DND-41 (cell line): ENCODE measurements at places on chromosomes 4 and X.

DNA sequence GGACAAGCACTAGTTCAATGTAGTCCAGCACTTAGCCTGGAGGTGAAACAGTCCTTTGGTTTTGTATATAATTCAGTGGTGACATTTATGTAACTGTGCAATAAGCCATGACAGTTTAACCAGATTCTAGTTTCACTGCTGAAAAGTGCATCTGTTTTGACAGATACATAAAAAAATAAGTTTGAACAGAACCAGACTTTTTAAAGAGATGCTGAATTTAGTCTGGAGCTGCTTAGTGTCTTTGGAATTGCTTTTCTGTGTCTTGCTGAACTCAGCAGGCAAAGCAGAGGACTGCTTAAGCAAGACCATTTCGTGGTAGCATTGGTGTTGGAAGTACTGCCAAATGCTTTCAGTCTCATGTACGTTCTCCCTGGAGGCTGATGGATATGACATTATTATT is 393.5 kb downstream of the MAPK10 start:
- DNase-seq, result no peak

DNA sequence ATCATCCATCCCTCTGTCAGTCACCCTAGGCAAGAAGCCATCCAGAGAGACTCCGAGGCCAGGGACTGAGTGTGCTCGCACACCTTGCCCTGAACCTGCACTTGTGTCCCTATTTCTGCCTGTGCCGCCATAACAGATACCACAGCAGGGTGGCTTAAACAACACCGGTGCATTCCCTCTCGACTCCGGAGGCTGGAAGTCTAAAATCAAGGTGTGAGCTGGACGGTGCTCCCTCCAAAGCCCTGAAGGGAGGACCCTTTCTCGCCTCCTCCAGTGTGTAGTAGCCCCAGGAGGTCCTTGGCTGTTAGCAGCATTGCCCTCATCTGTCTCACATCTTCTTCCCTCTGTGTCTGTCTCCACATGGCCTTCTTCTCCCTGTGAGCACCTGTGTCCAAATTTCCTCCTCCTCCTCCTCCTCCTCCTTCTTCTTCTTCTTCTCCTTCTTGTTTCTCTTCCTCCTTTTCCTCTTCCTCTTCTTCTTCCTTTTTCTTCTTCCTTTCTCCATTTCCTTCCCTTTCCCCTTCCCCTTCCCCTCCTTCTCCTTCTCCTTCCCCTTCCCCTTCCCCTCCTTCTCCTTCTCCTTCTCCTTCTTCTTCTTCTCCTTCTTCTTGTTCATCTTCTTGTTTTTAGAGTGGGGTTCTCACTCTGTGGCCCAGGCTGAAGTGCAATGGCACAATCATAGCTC is 98.1 kb upstream of the ENPP6 start:
- DNase-seq, result no peak

GRCh38 chr4:15779306-15779705 is 1.2 kb downstream of the CD38 start:
- DNase-seq, result no peak

DNA sequence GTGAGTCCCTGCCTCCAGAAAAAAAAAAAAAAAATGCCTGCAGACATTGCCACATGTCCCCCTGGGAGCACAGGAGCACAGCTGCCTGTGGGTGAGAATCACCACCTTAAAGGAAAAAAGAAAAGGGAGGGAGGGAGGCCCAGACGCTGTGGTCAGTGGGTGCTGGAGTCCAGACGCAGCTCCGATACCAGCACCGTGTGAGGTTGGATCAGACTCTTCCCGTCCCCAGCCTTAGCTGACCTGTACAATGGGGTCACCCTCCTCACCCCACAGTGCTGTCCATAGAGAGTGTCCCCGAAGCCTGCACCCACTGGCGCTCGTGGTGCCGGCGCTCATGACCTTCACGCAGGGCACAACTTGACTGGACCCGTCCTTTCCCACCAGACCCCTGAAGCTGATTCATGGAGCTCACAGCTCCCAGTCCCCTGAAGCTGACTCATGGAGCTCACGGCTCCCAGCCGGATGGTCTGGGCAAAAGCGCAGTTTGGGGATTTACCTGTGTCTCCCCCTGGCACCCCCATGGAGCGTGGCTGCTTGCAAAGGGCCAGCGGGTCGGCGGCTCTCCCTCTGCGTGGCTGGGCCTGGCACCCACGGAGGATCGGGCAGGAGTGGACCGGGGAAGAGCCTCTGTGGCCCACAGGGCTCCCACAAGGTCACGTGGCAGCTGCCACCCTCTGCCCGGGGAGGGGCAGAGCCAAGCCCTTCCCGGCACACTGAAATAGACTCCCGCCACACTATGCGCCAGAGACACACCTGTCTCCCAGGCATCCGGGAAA is 31.4 kb downstream of the ABLIM2 start:
- no peak for DNase-seq

DNA sequence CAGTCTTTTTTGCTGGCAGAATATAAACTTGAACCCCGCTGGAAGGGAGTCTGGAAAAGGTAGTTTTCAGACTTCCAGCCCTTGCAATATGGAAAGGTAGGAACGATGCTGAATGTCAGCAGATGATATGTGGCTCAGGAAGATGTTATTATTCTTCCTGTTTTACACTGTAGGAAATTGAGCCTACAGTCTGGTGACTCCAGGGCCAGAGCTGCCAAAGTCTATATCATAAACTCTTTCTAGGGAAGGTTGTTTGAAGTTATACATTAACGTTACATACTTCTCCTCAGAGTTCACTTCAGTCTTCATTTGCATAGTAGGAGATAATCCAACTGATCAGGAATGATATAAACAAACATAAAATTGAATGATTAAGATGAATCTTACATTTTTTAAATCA is 141.3 kb downstream of the FAT4 start:
- no peak for DNase-seq

GRCh38 chr4:5865896-5866599 is 26.8 kb downstream of the CRMP1 start:
- DNase-seq, result peak; percentile 27

- DNase-seq, result no peak
Observed at GRCh38 chr4:121686255-121686654, 10.5 kb downstream of the ANXA5 start.

- DNase-seq, result no peak
Observed at GRCh38 chr4:14524276-14524675, 478.0 kb upstream of the CPEB2 start.

DNA sequence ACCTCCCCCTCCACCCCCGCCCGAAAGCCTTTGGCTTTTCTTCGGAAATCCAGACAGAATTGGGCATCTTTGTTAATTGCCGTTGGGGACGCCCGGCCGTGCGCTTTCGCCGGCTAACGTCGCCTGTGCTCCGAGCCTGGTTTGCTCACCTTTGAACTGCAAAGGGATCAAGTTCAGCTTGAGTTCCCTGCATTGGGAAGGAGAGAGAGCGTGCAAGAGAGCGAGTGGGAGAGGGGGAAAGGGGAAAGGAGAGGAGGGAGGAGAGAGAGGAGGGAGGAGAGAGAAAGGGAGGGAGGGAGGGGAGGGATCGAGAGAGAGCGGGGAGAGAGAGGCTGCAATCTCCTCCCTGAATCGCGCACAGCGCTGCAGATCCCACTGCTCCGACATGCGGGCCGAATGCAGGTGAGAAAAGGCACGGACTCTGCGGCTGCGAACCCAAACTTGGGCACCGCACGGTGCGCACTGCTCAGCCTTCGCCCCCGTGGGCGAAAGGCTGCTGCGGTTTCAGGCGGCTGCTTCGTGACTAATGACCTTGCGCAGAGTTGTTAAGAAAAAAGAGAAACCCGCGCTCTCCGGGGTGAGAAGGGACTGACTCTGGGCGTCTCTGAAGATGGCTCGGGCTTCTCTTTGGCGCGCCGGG is at the start of gene PCDH7:
Gene PCDH7 (plus strand): TSS at position 349 of the 640 bp plus-strand sequence. CDS start 1,054 bp downstream, outside the sequence.
- DNase-seq, result no peak

GRCh38 chr4:117063961-117064696 is 21.2 kb downstream of the TRAM1L1 start:
- DNase-seq, result no peak

DNA sequence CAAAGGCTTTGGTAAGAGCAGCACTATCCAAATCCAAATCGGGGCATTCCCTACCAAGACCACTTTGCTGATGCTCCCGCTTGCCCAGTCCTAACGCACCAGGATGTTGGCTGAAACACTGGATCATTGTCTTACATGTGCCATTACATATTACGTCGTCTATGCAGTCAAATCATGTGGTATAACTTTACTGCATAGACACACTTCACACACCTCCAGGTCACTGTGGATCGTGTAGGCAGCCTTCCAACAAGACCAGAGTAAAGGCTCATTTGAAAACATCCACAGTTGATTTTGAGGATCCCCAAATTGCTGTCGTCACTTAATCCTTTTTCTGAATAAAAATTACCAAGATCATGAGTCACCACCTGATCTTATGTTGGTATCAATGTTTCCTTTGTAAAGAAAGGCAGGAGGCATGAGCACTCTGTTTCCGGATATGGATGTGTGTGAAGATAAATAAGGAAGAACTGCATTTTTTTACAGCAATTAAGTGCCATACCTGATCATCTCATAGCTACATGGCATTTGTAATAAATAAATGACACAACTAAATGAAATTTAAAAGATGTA is 18.5 kb downstream of the TENM3 start:
- DNase-seq, result no peak

DNA sequence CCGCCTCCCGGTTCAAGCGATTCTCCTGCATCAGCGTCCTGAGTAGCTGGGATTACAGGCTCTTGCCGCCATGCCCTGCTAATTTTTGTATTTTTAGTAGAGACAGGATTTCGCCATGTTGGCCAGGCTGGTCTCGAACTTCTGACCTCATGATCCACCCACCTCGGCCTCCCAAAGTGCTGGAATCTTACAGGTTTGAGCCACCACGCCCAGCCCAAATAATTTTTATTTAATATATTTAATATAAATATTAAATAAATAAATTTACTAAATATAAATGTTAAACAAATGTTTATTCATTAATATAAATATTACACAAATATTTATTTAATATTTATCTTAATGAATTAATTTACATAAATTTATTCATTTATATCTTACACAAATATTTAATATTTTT is 120.2 kb downstream of the SHOX start:
- no peak for DNase-seq

DNA sequence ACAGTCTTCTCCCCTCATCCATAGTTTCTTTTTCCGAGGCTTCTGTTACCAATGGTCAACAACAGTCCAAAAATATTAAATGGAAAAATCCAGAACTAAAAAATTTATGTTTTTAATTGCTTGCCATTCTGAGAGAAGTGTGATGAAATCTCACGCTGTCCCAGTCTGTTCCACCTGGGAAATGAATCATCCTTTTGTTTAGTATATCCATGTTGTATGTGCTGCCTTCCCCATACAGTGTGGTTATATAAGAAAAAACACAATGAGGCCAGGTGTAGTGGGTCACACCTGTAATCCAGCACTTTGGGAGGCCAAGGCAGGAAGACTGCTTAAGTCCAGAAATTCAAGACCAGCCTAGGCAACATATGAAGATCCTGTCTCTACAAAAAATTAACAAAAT is 161.6 kb downstream of the CHIC2 start:
- no peak for DNase-seq

DNA sequence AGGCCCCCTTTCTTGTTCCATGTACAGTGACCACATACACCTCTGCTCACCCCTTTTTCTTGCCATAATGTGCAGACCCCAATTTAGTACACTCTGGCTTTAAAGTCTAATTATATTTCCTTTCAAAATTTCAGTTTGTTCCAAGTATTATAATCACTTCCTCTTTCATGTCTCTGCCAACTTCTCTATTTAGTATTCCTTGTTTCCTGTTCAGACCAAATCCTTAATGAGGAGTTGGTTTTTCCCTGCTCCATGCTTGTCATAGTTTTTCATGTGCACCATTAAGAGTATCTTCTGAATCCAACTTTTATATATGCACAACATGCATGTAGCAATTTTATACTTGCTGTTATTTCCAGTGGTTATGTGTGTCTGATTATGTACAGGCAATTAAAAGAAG is 32.3 kb downstream of the USP53 start:
- no peak for DNase-seq

DNA sequence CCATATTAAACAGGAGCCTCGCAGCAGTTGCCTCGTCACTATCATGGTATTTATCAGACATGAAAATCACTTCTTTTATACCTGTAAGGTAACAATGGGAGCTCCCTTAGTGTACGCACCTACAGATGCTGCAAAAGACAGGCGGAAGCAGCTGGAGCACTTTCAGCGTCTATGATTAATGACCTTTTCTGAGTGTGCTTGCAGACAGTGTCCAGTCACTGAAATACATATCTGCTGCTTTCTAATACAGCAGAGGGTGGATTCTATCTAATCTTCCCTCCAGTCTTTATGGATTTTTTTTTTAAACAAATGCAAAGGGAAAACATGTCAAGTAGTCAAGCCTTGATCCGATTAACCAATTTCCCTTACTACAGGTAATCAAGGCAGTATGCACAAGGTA is 24.1 kb downstream of the DCTD start:
- no peak for DNase-seq

DNA sequence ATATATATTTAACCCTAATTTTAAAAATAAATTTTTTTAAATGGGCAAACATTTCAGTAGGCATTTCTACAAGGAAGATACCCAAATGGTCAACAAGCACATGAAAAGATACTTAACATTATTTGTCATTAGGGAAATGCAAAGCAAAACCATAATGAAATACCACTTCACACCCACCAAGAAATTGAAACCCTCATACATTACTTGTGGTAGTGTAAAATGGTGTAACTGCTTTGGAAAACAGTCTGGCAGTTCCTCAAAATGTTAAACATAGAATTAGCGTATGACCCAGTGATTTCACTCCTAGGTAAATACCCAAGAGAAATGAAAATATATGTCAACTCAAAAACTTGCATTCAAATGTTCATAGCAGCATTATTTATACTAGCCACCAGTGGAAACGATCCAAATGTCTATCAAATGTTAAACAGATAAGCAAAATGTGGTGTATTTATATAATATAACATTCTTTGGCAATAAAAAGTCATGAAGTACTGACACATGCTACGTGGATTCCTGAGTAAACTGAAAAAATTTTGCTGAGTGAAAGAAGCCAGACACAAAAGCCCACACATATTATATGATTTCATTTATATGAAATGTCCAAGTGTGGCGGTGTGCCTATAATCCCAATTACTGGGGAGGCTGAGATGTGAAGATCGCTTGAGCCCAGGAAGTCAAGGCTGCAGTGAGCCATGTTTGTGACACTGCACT is 16.6 kb downstream of the TRIM2 start:
- DNase-seq, result no peak

GRCh38 chr4:15958562-15958961 is 4.4 kb downstream of the FGFBP2 start:
- DNase-seq, result no peak

- DNase-seq, result peak; percentile 58
Observed at GRCh38 chrX:130110379-130111219, at the start of gene ELF4. Gene ELF4 (minus strand): TSS chrX:130110497. CDS start chrX:130081330, 29,167 bp downstream.

- DNase-seq, result no peak
Observed at GRCh38 chr4:153146031-153146430, 58.2 kb upstream of the TRIM2 start.
